ENCODE measurements at places on chromosomes 16 and 17.

DNA sequence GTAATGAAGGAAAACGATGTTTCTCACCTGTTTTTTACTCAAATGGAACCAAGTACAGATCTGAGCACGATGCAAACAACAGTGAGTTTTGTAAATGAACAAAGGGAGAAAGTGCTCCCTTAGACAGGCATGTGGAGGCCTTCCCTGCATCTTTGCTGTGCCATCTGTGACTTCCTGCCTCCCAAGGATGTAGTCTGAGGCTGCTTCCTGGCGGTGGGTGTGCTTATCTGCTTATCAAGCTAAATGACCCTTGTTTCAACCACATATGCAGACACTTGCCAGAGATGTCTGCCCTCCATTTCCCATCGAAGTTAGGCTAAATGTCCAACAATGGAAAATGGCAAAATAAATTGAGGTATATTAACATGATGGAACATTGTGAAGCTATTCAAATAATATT lies 34.6 kb downstream of the RGS9 start:
- no peak for DNase-seq

- DNase-seq: no peak
These were observed 911 bp downstream of the ARL16 start for GRCh38 chr17:81682565-81683207.

DNA sequence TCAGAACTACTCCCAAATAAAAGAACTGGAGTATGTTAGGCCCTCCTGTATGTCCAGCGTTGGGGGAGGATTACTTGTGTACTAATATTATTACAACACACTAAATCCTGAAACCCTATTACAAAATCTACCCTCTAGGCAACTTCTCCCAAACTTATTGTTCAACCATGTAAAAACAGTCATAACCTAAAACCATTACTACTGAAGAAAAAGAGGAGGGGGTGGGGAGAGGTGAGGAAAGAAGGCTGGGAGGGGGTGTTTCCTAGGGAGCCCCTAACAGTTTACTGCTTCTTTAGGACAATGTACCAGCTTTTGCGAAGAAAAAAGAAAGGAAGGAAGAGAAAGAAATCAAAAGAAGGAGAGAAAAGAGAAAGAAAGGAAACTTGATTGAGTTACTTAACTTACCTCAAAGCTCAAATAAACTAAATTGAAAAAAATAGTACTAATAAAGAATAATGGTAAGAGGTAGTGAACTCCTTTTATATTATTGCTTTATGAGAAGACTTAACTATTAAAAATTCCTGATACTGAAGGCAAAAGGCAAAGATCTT lies 2.3 kb downstream of the SALL1 start:
- no peak for DNase-seq

DNA sequence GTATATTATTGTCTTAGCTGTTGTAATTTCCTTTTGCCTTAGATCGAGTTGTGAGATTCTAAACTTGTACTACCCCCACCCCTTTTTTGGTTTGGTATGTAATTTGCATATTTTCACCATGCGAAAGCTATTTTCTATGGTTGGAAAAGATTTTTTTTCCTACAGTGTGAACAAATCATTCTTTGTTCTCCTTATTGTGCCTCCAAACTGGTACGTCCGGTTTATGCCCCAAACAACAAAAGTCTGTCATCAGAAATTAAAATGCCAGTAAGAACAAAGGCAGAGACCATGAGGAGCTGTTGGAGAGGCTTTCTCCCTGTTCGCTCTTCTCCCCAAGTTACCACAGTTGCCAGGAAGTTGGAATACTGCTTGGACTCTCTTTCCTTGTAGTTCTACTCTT lies 66.1 kb downstream of the BCAS3 start:
- no peak for DNase-seq

DNA sequence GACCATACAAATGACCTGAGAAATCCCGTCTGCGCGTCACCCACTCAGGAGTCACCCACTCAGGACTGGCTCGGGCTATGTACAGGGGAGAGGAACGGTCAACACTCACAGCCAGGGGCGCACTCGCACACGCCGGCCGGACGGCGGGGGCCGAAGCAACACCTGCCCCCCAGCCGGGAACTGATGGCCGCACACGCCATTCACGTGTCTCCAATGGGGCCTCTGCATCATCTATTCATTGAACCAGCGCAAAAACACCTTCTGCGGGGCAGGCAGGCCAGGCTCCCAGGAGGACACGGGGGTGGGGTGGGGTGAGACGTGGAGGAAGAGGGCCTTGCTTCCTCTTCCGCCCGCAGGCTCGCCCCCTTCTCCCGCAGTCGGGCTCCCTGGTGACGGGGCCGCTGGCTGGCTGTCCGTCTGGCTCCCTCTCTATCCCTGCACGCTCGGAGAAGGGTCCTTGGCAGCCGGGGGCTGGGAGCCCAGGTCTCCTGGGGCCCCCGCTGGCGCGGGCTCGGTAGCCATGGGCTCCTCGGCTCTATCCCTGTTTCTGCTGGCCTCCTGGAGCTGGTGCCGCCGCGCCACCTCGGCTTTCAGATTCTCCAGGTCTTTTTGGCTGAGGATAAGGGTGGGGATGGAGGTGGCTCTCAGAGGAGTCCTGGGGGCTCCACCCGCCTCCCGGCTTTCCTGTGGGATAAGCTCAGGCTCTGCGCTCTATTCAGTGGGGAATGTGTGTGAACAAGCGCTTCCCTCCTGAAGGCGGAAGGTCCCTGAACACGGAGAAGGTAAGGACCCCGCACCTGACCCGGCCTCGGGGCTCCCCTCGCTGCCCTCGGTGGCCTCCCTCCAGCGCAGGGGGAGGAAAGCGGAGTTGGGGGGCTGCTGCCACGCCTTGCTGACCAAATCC lies 21.1 kb downstream of the CLUH start:
- DNase-seq: no peak

- no peak for DNase-seq
These were observed 302.1 kb downstream of the MAP2K6 start for GRCh38 chr17:69716556-69716955.

GRCh38 chr17:13807103-13807502 lies 205.4 kb upstream of the HS3ST3A1 start:
- no peak for DNase-seq

DNA sequence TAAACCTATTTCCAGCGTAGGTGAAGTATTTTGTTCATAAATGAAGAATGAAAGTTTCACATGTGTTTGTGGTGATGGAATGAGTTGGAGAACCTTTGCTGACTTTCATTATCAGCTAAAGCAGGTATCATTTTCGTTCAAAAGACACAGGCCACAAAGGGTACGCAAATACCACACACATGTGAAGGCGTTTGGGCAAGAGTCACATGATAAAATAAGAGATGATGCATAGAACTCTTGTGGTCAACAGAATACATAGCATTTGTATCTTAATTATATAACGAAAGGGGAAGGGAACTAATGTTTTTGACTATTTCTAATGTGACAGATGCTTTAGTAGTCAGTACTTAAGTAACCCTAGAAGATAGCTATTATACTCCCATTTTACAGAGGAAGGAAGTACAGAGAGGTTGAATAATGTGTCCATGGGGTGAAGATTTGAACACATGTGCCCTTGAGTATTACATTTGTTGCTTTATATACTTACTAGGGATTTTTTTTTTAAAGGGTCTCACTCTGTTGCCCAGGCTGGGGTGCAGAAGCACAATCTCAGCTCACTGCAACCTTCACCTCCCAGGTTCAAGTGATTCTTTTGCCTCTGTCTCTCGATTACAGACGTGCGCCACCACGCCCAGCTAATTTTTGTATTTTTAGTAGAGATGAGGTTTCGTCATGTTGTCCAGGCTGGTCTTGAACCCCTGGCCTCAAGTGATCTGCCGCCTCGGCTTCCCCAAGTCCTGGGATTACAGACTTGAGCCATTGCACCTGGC lies 4.8 kb downstream of the RPA1 start:
- DNase-seq: peak; percentile 62

DNA sequence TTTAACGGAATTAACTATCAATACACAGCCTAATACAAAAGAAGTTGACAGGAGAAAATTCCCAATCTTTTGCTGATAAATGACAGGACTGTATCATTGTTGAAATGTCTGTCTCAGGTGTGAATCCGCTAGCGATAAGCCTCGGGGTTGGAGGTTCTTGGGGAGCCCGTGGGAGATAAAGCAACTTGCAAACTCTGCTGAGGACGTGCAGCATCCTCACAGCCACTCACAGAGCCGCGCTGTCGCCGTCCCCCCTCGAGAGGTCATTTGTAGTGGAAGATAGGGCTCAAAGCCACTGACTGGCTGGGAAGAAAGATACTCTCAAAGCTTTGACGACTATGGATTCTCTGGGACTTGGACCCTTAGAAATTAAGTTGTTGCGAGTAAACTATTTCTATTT lies 17.0 kb downstream of the MAP1LC3B start:
- DNase-seq: no peak

DNA sequence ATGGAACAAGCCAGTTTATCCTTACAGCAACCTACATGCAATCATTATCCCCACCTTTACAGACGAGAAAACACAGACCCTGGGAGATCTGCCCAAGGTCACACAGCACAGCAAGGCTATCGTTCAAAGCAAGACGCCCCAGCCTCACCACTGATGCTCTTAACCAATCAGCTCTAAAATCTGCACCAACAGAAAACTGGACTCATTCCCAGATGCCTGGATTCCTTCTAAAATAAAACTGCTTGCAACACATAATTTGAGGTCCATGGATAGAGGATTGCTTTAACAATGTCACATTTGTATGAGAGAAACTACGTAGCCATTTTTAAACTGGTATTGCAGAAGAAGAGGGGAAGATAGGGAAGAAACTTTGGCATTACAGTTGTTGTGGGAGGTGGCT lies 6.8 kb downstream of the COTL1 start:
- no peak for DNase-seq

DNA sequence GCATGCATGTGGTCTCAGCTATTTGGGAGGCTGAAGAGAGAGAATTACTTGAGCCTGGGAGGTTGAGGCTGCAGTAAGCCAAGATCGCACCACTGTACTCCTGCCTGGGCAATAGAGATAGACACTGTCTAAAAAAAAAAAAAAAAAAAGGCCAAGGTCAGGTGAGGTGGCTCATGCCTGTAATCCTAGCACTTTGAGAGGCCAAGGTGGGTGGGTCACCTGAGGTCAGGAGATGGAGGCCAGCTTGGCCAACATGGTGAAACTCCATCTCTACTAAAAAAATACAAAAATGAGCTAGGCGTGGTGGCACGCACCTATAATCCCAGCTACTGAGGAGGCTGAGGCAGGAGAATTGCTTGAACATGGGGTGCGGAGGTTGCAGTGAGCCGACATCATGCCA lies 28.2 kb upstream of the CORO1A start:
- DNase-seq: no peak

DNA sequence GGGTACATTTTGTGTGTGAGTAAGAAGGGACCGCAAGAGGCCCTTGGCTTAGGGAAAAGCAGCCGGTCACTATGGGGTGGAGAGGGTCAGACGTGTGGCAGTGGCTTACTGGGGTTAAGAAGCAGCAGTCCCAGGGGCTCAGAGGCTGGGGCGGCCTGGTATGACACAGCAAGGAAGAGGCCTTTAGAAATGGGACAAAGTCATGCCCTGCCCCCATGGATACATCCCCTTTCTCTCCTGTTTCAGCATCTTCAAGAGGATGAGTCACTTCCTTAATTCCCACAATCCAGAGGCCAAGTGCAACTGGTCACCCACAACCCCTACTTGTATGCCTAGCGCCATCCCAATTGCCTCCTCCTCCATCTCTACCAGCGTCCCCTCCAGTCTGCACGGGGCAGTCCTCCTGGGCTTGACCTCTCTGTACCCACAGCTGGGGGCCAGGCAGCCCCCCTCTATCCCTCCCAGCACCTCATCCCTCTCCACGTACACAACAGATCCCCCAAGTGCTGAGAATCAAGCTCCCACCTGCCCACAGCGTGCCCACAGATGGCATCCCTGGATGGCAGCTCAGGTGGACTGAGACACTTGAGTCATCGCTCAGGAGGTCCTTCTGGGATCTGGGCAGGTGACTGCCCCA lies 6.9 kb upstream of the EFTUD2 start:
- peak; percentile 71 for DNase-seq

GRCh38 chr17:82940226-82941020 lies 100.6 kb upstream of the ZNF750 start:
- no peak for DNase-seq

DNA sequence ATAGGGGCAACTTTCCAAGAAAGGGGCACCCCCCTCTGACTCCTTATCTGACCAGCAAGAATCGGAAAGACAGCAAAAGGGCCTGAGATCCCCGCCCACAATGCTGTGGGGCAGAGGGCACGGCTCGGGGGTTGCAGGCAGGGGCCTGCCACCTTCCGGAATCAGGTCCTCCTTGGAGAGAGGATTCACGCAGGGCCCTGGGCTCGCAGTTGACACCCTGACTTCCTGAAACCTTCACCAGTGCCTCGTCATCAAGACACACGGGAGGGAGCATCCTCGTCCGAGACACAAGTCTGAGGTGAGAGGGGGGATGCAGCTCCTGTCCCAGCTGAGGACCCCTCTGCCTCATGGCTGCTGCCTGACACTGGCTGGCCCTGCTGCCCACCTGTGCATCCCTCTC lies 81.2 kb downstream of the LMF1 start:
- no peak for DNase-seq

GRCh38 chr16:13049688-13050087 lies 148.3 kb downstream of the SHISA9 start:
- DNase-seq: no peak

DNA sequence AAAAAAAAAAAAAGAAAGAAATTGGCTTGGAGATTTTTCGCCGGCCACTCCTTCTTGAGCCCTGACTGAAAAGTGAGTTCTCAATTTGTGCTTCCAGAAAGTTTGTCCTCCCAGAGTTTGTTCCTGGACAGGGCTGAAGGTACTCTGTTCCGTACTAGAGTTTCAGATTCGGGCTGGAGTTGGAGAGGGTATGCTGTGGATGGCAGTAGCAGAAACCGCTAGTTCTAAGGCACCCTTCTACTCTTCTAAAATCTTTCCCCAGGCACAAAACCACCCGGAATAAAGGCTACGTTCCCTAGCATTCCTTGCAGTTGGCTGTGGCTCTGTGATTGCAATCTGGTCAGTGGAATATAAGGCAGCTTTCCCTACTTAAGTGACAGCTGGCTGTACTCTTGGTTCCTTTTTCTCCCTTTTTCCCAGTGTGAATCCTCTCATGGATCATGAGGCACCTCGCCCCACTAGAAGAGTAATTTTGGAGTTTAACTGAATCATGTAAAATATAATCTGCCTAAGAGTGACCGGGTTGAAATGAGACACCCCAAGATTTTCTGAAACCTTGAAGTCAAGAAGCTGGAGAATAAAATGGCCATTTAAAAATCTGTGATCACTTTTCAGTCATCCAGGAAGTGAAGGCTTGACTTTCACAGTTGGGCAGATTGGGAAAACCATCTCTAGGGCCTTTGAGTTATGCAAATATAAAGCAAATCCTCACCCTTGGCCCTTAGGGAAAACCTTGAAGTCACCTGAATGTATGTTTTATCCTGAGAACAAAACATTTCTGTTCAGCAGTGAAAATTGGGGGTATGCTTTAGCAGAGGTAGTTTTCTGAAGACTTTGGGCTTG lies 901 bp upstream of the HEATR6 start:
- DNase-seq: peak; percentile 50

DNA sequence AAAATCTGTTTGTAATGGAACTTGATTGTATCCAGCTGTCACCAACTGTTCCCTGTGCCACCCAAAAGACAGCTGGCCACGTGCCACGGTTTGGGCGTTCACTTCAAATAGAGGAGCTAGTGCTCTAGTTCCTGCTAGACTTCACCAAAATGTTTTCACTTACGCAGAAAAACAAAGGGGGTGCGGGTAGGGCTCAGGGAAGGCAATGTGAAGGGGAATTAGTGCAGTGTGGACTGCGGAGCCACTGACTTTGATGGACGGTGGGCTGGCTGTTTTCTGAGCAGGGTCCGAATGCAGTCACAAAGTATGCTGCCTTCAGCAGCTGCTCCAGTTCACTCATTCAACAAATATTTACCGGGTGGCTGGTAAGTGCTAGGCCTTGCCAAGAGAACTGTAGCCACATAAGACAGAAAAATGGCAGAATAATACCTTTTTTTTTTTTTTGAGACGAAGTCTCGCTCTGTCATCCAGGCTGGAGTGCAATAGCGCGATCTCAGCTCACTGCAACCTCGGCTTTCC lies 7.6 kb upstream of the CYTH1 start:
- no peak for DNase-seq

Data from suppressor macrophage treated with lipopolysaccharide for 4 hours (primary cell).